Activated T-cell treated with anti-CD3 and anti-CD28 coated beads, Interleukin-2, amount 50 U/mL, for 72 hours (primary cell): ENCODE measurements at places on chromosomes 4 and X. TPM values are rescaled to one million over a fixed set of nuclear protein-coding genes. Genes with fewer than 3 reads are reported as not detected.

The SOD3 gene
- total RNA-seq = not detected

The MAGEA2B gene
- not detected for total RNA-seq

The TIGD4 gene
- 0.43 TPM for total RNA-seq

DNA sequence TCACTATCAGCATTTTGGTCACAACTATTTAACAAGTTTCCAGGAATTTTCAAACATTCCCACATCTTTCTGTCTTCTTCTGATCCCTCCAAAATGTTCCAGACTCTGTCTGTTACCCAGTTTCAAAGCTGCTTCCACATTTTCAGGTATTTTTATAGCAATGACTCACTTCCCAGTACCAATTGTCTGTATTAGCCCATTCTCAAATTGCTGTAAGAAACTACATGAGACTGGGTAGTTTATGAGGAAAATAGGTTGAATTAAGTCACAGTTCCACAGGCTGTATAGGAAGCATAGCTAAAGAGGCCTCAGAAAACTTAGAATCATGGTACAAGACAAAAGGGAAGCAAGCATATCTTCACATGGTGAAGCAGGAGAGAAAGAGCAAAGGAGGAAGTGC is 475.0 kb upstream of the PCDH7 start:
- H3K4me1 ChIP-seq = no peaks in the 10 kb centered on the region
- no peaks in the 10 kb centered on the region for H3K27me3 ChIP-seq
- H3K27ac ChIP-seq = no peak overlapping the region
- DNase-seq = no peak

DNA sequence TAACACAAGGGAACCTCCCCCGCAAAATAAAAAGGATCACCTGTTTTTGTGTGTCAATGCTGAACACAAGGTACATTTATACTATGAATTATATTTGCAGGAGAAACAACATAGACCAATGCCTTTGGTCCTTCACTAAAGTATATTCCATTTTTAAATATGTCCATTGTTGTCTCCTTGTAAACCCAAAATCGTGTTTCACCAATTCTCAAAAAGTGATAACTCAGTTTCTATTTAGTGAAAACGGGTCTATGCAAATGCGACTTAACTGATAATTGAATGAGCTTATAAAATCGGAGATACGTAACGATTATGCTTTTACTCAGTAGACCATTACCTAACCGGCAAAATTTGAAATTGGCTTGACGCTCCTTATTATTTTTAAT is 2.1 kb downstream of the BRWD3 start:
- peaks cover 22% of the 10 kb centered on the region for H3K4me1 ChIP-seq
- peaks cover 8% of the 10 kb centered on the region for H3K36me3 ChIP-seq
- H3K27me3 ChIP-seq = no peaks in the 10 kb centered on the region

GRCh38 chr4:71211748-71212147 is 127.1 kb upstream of the SLC4A4 start:
- no peak overlapping the region for H3K27ac ChIP-seq
- DNase-seq = no peak
- H3K4me3 ChIP-seq = no peak overlapping the region
- H3K27me3 ChIP-seq = no peaks in the 10 kb centered on the region
- H3K36me3 ChIP-seq = no peaks in the 10 kb centered on the region

GRCh38 chr4:28177641-28178040 is 1317.0 kb downstream of the STIM2 start:
- no peaks in the 10 kb centered on the region for H3K4me1 ChIP-seq
- H3K27ac ChIP-seq = no peak overlapping the region
- H3K4me3 ChIP-seq = no peak overlapping the region
- no peaks in the 10 kb centered on the region for H3K27me3 ChIP-seq
- H3K36me3 ChIP-seq = no peaks in the 10 kb centered on the region

DNA sequence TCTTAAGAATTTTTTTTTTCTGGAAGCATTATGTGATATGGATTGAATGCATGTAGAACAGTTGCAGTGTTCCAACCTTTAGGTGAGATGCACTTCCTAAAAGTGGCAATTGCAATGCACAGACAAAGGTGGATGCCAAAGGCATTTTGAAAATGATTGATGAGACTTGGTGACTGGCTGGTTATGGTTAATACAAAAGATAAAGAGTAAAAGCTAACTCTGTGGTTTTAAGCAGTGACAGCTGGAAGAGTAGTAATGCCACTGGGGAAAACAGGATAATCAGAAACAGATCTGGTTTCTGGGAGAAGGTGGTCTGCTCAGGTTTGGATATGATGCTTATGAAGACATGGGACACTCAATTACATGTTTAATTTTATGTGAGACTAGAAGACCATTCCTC is 345.6 kb downstream of the RPA4 start:
- no peaks in the 10 kb centered on the region for H3K4me1 ChIP-seq
- H3K27me3 ChIP-seq = no peaks in the 10 kb centered on the region
- DNase-seq = no peak
- H3K4me3 ChIP-seq = no peak overlapping the region
- H3K27ac ChIP-seq = no peak overlapping the region

DNA sequence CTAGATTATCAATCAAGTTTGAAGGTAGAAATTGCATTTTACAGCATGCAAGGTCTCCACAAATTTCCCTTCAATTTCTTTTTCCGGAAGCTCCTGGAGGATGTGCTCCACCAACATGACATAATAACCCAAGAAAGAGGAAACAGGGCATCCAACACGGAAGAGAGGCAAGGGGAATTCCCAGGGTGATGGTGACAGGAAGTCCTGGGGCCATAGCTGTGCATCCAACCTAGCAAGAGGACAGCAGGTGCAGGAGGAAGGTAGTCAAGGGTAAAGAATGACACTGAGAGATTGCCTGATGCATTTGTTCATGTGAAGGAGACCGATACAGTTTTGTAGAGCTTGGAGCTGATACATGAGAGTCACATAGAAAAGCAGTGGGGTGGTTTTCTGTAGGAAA is 115.7 kb upstream of the LSM6 start:
- H3K36me3 ChIP-seq = no peaks in the 10 kb centered on the region
- no peak overlapping the region for H3K4me3 ChIP-seq
- H3K27me3 ChIP-seq = peaks cover 35% of the 10 kb centered on the region
- no peak for DNase-seq

GRCh38 chr4:112748352-112748878 is 111.5 kb downstream of the LARP7 start:
- H3K4me3 ChIP-seq = no peak overlapping the region
- no peak overlapping the region for H3K27ac ChIP-seq
- H3K4me1 ChIP-seq = no peaks in the 10 kb centered on the region
